ENCODE measurements at places on chromosomes 5 and 9.

DNA sequence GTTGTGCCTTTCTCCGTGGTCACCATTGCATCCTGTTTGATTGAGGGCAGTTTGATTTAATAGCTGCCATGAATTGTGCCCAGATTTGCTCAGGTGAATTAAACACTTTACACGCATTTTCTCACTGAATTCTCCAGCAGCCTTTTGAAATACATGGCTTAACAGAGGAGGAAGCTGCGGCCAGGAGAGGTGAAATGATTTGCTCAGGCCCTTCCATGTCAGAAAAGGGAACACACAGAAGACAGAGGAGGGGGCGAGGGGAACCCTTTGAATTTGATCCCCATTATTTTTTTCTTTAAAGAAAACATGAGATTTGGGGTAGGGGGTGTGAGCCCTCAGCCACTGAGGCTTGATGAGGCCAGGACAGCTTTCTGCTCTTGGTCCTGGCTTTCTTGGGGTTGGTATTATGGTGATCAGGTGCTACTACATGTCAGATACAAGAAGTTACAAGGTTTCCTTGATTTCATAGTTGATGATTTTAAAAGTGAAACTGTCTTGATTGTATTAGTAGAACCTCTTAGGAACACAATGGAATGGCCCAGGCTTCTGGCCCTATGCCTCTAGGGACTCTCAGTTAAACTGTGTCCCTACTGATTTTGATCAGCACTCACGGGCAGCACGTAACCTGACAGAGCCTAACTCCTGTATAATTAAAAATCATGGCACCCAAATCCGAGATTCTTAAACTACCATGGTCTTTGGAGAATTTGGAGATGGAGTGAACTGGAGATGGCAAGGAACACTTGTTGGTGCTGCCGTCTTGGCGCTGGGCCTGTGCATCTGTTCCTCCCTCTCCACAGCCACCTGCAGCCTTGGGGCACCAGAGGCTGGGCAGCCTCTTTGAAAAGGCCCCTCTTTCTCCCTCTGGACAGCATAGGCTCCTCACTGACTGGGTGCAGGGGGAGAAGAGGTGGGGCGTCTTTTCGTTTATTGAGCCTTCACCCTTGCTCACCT lies 107.9 kb downstream of the TRIO start:
- no peak for DNase-seq

DNA sequence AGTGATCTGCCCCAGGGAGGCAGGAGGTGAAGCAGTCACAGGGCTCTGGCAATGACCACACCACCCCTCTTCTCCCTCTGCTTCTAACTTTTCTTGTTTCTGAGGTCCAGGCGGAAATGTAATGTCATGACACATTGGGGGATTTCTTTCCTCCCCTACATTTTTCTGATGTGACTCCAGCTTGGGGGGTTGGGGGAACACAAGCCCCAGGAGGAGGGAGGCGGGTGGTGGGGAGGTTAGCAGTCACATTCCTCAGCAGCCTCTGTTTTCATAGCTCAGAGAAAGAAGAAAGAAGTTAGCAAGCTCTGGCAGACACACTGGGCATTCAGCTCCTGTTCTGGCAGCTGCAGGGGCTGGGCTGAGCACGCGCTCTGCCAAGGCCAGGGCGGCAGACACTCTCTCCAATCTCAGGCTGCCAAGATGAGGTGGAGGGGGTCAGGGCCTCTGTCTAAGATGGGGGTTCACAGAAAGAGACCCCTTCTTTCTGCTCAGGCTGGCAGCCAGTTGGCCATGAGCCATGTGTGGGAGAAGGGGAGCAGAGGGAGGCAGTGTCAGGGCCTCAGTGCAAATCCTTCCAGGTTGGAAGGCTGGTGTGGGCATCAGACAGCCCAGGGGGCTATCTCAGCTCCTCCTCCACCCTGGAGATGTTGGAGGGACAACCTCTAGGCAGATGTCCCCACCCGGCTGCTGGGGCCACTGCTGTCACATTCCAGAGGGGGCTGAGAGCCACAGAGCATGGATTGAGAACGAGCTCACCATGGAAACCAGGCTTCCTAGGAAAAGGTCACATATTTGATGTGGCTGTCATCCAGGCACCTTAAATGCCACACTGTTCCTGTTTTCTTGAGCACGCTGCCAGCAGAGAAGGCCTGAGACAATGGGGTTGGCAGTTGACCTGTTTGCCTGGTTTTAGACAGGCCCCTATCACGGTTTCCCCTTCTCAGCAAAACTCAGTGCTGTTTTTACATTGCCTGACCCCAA lies 20.1 kb upstream of the PFDN1 start:
- no peak for DNase-seq

- no peak for DNase-seq
Measured at GRCh38 chr5:168186289-168187074, 105.0 kb upstream of the WWC1 start.

GRCh38 chr9:123568691-123569688 lies 213.0 kb downstream of the CRB2 start:
- no peak for DNase-seq

DNA sequence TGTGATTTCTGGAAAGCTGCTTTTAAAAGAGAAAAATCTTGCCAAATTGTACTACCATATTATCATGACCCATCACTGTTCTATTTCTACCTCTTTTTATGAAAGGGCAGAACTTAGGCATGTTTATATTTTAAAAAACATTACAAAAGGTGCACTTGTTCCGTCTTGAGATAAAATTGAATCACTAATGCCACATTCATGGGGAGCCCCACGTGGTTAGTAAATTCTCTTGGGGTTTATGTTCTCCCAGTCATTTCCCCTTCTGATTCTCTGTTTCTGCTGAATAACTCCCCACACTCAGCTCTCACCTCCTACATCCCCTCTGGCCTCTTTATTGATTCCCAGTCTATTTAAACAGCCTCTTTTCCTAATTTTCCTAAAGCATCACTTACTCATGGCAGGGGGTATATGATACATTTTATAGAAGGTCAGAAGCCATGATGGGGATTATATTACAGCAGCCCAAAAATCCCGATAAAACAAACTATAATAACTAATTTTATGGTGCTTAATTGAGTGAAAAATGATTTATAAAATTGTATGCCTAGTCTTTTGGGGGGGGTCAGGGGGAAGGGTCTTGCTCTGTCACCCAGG lies 19.7 kb upstream of the VLDLR start:
- no peak for DNase-seq

DNA sequence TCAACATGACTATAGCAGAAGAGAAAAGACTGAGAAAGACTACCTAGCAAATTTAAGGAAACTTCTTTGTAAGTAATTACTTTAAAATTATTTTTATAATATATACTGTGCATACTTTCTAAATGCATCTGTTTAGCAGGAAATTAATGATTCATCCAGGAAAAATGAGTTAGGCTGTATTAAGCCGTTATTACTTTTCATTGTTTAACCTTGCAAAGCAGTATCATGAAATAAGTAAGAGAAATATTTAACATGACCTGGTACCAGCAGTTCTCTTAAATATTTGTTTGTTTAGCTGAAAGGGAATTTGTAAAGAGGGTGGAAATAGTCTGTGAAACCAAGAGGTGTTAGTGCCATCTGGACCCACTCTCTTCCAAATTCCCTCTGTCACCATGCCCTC lies 175.0 kb downstream of the GNAQ start:
- no peak for DNase-seq

GRCh38 chr5:5360941-5361520 lies 61.4 kb upstream of the ICE1 start:
- DNase-seq: no peak

GRCh38 chr9:70865471-70865870 lies 255.9 kb downstream of the TRPM3 start:
- no peak for DNase-seq

DNA sequence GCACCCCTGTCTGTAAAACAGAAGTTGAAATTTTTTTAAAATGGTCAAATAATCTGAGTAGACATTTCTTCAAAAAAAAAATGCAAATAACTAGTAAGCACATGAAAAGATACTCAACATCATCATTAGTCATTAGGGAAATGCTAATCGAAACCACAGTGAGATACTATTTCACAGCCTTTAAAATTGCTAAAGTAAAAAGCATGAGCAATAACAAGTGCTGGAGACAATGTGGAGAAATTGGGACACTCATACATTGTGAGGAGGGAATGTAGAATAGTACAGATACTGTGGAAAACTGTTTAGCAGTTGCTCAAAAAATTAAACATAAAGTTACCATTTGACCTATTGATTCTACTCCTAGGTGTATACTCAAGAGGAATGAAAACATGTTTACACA lies 58.4 kb upstream of the RUSC2 start:
- no peak for DNase-seq

DNA sequence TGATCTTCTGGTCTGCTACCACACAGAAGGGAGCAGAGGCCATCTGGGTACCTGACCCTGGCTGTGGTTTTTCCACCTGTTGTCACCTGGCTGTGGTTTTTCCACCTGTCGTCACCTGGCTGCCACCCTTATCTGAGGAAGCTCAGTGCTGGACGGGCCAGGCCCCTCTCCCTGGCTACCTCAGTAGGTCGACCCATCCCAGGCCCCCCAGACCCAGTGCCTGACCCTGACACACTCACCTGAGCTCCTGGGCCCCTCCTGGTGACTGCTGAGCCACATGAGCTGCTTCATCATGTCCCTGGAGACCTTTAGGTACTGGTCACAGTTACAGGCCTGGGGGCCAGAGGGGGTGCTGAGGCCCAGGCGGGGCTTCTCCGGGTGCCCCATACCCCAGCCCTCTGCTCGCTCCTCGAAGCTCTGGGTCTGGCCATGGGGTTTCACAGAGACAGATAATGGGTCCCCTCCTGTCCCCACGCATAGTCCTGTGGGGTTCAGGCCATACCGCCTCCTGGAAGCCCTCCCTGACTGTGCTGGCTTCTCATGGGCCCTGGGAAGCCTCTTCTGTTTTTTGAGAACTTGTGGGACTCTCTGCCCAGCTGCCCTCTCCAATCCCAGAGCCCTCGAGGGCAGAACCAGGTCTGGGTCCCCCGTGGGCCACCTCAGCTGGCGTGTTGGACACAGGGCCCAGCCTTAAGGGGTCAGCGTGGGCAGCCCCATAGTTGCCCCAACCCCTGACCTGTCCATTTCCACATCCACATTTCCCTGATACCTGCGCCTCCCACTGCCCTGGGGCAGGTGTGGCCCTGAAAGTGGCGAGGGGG lies 7.5 kb upstream of the NRARP start:
- DNase-seq: no peak

- no peak for DNase-seq
Measured at GRCh38 chr9:96344458-96345180, 38.9 kb downstream of the SLC35D2 start.

DNA sequence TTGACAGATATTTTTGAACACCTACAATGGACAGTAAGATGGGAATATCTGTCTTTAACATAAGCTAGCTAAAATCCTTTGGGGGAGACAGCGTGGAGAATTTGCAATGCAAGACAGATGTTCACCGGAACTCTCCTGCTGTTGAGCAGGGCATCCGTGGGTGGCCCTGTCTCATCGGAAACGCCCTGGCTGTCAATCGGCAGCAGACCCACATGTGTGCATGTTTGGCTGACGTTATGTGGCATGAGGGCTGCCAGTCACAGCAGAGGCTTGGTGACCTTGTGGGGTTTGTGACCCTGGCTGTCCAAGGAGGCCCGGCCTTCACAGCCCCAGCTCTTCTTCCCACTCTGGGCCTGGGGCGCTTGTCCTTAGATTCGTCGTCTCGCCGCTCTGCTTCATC lies 129.7 kb upstream of the OTULINL start:
- DNase-seq: no peak

DNA sequence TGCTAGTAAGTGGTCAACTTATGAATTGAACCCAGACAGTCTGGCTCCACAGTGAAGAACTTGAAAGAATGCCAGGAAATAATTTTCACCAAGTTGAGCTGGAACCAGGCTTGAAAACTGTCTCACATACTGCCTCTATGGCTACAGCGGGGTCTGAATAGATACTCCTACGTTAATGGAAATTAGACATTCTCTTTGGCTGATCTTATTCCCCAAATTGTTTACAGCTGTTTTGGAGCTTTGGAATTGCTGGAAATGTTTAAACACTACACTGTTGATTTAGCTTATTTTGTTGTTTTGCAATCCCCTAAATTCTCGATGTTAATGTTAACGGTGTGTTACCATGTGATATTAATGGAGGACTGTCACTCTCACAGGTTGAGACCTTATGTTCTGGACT lies 146.4 kb downstream of the FBXL7 start:
- no peak for DNase-seq

GRCh38 chr5:135263022-135263668 lies 135.9 kb downstream of the MACROH2A1 start:
- DNase-seq: no peak

GRCh38 chr5:154576429-154576806 lies 98.4 kb upstream of the HAND1 start:
- DNase-seq: no peak

DNA sequence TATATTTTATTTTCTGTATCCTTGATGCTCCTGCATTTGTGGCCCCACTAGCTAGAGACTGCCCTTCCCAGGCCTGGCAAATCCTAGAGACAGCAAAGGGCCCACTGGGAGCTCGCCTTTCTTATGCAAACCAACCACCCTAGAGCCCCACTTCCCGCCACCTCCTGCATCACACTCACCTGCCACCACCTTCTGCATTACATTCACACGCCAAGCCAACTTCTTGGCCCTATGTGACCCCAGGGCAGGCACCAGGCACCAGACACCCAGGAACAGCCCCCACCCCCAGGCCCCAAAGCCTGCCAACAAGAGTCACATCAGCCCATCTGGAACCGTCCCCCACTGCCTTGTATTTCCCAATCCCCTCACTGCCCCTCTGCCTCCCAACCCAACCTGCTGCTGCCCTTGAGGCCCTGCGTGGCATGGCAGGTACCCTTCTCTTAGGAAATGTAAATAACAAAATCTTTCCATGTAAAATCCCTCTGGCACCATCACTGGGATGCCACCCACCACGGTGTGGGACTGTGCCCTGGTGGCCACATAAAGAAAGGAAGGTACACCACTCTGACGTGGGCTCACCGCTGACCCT lies 22.0 kb downstream of the ROR2 start:
- DNase-seq: no peak

- DNase-seq: no peak
Measured at GRCh38 chr5:91777671-91778070, 394.6 kb upstream of the ARRDC3 start.

DNA sequence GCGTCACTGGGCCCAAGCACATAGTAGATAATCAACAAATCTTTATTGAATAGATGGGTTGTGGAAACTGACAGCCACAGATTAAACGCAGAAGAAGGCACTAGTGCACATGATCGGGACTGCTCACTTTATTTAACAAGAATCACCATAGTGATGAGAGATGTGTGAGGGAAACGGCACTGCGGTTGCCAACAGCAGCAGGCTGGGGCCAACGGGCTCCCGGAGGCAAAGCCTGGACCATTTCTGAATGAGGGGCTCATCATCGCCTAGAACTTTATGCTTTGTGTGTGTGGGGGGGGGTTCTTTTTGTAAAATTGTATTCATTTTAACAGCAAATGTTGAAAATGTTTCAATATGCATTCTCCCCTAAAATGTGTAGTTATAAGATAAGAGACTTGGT lies 61.9 kb upstream of the RUFY1 start:
- DNase-seq: no peak

DNA sequence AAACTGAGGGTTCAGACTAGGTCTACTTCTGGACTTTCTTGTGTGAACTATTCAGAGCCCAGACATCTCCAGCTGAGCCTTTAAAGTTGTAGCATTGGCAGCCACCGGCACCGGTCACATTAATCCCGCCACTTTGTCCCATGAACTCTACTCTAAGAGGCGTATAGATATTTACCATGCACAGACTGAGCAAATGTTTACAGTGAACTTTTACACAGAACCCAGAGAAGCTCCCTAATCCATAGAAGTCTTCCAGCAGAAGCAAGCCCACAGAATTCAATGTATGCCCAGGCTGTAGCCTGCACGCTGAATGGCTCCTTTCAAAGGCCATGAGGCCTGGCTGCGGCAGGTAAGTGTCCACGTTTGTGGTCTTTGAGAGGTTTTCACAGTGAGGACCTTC lies 466.9 kb downstream of the ENC1 start:
- DNase-seq: no peak
